ENCODE measurements at places on chromosomes 1 and 21.

DNA sequence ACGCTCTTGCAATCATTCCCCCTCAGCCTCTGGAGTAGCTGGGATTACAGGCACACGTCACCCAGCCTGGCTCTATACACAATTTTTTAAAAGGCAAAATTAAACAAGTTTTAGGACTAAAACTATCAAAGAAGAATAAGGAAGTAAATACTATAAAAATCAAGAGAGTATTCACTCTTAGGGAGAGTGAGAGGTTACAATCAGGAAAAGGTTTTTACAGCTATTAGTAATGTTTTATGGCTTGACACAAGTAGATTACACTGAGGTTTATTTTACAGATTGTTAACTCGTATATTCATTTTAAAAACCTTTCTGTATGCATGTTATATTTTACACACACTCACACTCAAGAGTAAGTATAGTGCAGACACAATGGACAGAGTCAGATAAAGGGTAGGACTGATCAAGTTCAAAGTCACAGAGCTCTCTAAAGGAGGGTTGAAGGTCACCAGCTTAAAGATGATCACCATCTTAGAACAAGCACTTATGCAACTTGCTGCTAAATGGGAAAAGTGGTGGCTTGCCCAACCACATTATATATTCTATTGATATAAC lies 77.9 kb upstream of the MAN1A2 start:
- DNase-seq = no peak

DNA sequence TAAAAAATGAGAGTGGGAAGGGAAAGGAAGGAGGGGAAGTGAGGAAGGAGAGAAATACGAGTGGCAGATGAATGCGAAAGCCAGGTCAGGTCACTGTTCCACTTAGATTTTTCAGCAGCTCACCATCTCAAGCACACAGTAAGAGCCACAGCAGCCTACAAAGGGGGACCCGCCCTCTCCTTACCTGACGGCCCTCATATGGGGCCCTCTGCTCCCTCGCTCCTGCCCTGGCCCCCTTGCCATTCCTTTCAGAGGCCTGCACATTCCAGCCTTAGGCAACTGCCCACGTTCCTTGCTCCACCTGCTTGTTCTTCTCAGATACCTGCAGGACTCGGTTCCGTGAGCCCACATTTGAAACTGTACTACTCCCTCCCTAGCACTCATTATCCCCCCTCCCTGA lies 22.0 kb downstream of the VPS26C start:
- DNase-seq = no peak

- DNase-seq = no peak
Measured at GRCh38 chr1:202662081-202662480, 48.2 kb downstream of the SYT2 start.

GRCh38 chr1:152626744-152627143 lies 3.8 kb upstream of the LCE3A start:
- DNase-seq = no peak

- DNase-seq = no peak
Measured at GRCh38 chr1:89584211-89584610, 48.7 kb upstream of the LRRC8C start.

GRCh38 chr1:226129230-226129629 lies 57.3 kb downstream of the ACBD3 start:
- DNase-seq = no peak

DNA sequence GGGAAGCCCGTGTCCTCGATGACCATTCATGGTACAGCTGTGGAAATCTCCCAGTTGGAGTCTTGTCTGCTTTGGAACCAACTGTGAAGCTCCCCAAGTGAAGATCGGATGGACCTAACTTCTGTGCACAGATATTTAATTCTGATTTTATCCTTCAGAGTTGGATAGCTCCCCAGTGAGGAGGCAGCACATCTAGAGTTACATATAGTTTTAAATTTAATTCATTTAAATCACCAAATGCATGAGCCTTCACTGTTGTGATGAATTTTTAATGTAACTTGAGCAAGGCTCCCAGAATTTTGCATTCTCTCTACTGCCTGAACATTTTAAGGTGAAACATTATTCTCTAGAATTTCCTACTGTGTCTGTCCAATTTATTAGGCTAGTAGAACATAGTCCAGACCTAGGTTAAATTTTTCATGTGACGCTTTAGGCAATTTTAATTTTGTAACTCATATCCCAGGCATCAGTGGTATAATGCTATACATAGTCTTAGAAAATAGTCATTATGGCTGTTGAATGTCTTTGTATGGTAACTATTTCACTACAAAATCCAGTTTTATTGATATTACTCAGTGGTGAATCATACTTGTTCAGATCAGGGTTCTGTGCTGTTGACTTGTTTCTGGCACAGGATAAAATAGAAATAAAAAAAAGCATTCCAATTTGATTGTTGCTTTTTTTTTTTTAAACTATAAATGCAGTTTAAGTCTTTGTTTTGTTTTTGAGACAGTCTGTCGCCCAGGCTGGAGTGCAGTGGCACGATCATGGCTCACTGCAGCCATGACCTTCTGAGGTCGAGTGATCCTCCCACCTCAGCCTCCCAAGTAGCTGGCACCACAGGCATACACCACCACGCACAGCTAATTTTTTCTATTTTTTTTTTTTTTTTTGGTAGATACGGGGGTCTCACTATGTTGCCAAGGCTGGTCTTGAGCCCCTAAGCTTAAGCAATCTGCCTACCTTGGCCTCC lies 66.9 kb downstream of the PRDM2 start:
- no peak for DNase-seq

- no peak for DNase-seq
Measured at GRCh38 chr1:75099581-75099980, 34.6 kb upstream of the LHX8 start.

- no peak for DNase-seq
Measured at GRCh38 chr1:33056426-33056825, 19.7 kb upstream of the AK2 start.

- no peak for DNase-seq
Measured at GRCh38 chr21:36792505-36792967, 93.6 kb downstream of the SIM2 start.

DNA sequence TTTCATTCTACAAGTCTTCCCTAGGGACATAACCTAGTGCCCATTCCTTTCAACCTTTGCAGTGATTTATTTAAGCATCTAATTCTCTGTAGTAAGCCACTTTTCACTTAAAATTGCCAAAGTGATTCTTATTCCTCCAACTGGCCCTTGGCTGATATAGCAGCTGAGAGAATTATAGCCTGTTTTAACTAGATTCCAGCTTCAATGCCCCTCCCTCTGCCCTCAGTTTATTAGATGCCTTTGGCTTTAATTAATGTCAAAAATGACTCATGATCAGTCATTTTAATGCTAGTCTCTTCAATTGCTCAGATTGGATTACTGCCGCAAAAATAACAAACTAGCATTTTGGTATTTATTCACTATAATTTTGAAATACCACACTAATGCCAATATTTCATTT lies 145.4 kb upstream of the KCTD3 start:
- no peak for DNase-seq

- no peak for DNase-seq
Measured at GRCh38 chr1:184747089-184747955, 7.3 kb downstream of the EDEM3 start.

DNA sequence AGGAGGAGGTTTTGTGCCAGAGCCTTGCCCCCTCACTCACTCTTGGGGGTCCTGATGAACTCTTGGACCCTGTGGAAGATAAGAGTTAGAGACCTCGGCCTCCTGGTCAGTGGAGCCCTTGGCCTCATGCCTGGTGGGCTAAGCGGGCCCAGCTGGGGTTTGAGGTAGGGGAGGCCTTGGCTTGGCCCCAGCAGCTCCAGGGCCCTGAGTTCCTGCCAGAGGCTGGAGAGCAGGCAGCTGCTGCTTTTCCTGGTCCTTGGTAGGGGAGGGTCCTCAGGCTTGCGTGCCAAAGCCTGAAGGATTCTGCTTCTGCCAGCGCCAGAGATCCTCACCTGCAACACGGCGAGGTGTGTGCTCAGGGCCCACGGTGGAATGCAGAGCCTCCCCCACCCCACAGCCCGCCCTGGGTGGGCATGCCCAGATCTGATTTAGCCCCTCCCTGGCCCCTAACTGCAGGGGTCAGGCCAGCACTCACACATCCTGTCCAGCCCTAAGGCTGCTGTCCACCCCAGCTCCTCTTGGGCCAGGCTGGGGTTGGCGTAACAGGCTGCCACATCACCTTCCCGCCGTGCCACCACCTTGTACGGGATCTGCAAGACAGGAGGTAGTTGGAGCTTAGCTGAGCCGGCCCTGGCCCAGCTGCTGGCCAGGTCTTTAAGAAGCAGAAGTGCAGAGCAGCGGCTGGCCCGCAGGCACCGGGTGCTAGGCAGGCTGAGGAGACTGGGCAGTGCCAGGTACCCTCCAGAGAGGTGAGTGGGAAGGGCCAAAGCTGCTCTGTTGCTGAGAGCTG lies 4.7 kb downstream of the GALE start:
- DNase-seq = no peak

DNA sequence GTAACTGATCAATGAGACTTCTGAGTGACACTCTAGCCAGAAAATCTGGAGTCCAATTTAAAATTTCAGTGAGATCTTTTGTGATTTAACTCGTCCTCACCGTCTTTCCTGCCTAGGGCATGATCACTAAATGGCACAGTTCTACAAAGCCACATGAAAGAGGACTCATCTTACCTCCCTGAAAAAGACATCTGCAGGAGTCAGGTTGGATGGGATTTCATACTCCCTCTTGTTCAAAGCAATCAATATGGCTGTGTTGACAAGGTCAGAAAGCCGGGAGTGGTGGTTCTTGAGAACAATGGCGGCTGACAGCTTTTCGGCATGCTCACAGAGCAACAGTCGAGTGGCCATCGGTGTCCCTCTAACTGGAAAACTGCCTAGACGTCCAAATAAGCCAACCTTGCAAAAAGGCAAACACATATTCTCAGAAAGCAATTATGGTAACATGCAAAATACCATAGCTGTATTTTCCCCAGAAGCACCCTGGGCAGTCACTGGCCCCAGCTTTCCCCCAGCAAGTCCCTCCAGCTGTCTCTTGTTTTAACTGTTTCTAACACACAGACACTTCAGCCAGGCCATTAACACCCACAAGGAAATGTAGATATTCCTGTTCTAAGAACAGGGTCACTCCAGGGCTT lies 36.6 kb upstream of the ACTA1 start:
- DNase-seq = no peak

DNA sequence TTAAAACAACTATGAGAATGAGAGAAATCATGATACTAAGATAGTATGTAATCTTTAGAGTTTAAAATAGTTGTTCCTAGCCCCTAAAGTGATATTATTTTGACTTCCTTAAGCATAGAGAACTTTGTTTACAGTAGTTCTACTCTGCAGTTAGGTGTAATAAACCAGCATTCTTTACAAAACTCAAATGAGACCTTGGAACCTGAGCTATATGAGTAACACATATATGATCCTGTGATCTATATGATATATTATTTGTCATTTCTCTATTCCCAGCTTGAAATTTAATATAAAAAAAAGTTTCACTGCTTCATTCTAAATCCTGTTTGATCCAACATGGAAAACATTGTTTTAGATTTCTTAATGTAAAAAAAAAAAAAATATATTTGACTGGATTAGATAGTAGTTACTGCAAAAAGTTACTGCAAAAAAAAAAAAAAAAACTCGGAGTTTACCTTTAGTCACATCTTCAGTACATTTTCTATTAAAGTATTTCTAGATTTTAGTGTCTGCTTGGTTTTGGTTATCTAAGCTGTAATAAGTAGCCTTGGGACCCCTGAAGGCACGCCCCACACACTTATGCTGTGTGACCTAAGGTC lies 463.8 kb downstream of the USP25 start:
- no peak for DNase-seq

DNA sequence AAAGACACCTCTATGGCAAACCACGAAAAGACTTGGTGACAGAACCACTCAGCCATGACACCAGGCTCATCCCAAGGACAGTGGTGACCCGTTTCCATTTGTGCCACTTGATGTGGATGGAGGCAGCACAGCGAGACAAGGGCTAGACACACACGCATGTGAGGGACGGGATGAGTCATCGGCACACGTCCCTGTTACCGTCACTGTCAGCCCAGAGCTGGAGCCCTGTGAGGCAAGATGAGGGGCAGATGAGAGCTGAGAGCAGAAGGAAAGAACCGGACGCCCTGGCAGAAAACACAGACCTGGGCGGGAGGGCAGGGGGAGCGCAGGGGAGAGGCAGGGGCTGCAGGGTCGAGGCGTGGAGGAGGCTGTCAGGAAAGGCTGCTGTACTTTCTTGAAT lies 57.8 kb downstream of the SIK1 start:
- no peak for DNase-seq

GRCh38 chr1:74824497-74825107 lies 91.7 kb downstream of the TYW3 start:
- DNase-seq = no peak

DNA sequence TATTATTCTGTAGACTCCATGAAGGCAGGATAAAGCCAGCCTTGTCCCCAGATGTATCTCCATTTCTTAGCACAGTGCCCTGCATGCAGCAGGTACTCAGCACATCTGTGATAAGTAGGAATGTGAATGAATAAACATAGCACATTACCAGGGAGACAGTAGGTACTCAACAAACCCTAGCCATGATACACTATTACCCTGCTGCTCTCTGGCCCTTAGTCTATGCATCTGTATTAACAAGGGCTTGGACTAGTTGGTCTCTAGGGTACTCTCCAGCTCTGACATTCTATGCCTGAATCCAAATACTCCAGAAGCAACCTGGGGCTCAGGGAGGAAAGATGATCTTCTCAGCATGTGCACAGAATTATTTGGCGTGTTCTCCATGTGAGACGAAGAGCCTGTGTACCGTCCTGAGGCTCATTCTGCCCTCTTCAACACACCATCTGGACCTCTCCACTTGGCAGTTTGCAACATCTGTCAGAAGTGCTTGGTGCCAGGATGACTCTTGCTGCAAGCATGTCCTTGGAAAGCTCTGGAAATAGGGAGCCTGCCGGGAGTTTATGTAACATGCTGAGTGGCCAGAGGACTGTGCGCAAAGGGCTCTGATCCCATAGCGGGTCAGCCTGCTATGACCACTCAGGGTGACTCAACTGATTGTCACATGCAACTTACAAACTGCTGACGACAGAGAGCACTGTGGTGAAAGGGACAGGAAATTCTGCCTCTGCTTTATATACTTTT lies 228.2 kb upstream of the USP24 start:
- DNase-seq = no peak

GRCh38 chr21:33441489-33442477 lies 38.0 kb downstream of the TMEM50B start:
- no peak for DNase-seq

GRCh38 chr1:175768610-175769009 lies 25.2 kb upstream of the TNR start:
- DNase-seq = no peak

- DNase-seq = no peak
Measured at GRCh38 chr1:235407419-235407818, 40.2 kb downstream of the TBCE start.

GRCh38 chr1:78274814-78275213 lies 216.0 kb upstream of the PTGFR start:
- DNase-seq = no peak

DNA sequence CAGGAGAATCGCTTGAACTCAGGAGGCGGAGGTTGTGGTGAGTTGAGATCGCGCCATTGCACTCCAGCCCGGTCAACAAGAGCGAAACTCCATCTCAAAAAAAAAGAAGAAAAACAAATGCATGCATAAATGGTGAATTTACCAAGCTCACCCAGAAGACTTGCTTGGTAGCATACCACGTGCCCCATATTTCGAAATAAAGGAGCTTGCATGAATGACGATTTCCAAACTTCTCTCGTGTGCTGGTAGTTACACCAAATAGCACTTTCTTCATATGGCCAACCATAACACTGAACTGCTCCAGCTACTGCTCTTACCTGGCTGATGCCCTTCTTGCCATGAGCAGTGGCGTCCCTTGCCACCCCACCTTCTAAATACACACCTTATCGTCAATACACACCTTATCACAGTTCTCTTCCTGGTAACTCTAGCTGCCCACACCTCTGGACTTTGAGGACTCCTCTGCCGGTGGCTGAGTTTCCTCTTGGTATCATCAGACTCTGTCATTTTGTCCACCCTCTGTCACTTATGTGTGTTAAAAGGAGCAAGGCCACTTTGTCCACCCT lies 2.8 kb downstream of the DOP1B start:
- no peak for DNase-seq
